CD4-positive, alpha-beta T cell treated with Interleukin-10 for 1 hour (primary cell): ENCODE measurements at places on chromosomes 5 and 9.

DNA sequence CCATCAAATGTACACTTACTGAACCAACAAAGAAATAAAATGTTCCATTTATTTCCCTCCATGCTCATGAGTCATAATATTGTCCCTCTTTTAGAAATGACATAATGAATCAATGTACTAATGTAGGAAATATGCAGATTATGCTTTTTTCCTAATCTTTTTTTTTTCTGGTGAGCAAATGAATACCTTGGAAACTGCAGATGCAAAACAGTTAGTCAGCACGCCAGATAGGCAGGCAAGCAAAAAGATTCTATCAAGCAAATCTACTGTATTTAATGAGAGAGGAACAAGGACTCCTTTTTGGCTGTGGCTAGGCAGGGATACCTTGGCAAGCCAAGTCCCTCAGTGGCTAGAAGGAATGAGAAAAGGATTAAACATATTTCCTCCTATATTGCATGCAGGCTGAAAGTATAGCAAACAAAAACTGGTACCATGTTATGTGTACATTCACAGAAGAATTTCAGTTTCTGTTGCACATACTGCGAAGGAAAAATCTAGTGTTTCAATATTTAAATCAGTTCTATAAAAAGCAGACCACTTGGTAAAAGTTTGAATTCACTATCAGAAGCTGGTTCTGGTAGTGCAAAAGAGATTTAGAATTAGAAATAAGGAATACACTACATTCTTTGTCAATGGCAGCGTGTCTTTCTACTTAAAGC lies 605.4 kb downstream of the TLE1 start:
- no peak for DNase-seq

- DNase-seq: no peak
Observed at GRCh38 chr9:121464968-121465367, 34.7 kb downstream of the GGTA1 start.

- DNase-seq: peak; percentile 49
Observed at GRCh38 chr5:1004461-1005248, 3.9 kb upstream of the NKD2 start.

DNA sequence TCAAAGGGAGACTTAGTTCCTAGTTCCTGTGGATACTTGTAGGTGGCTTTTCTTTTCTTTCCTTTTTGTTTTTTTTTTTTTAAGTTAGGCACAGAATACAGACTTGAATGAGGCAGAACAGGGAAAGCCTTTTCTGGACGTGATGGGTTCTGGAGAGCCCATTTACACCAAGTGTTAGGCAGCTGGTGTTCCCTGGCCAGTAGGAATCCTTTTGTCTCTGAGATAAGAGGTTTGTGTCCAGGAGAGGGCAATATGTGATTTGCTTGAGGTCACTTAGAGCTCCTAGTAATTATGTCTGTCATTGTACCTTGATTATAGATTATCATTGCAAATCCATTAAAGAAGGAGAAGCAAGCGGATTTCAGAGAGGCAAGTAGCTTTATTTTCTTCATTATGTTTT lies 9.1 kb downstream of the MEGF10 start:
- DNase-seq: no peak

GRCh38 chr5:171484460-171484899 lies 65.0 kb downstream of the FGF18 start:
- DNase-seq: peak; percentile 42

DNA sequence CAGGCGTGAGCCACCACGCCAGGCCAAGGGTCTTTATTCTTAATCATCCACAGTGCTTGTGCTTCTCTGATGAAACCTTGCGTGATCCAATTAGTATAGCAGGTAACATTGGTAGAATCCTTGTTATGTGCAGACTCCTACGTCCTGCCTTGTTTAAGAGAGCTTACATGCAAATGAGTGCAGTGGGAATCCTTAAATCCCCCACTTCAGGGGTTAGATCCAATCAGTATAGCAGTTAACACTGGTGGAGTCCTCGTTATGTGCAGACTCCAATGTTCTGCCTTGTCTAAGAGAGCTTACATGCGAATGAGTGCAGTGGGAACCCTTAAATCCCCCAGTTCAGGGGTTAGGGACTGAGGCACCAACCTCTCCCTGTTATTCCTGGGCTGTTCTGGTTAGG lies 193.4 kb downstream of the SEMA6A start:
- no peak for DNase-seq

DNA sequence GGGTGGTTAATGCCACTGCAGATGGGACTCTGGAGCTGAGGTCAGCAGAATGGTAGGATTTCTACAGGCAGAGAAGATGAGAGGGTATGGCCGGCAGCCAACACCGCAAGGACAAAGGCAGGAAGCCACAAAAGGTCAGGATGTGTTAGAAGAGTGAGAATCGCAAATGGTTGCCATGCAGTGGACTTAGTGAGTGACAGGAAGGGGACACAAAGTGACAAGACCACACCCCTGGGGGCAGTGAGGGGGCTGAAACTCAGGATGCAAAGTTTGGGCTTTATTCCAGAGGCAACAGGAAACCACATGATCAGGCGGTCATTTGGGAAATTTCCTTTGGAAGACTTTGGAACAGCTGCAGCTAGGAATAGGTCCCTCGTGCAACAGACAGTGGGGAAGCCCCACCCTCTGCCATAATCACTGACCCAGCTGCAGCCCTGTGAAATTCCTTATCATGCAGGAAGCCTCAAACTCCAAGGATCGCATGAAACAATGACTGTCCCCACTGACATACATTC lies 14.2 kb upstream of the CCDC180 start:
- no peak for DNase-seq

DNA sequence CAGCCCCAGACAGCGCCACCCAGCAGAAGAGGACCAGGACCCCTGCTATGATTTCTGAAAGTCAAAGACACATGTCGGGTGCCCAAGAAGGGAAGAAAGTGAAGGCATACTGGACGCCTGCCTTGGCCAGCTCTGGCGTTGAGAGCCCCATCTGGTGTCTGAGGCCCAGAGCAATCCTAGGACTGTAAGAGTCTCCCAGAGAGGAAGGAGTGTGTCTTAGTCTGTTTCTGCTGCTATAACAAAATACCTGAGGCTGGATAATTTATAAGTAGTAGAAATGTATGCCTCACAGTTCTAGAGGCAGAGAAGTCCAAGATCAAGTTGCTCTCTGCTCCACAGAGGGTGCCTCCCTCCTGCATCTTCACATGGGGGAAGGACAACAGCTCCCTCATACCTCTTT lies 10.8 kb downstream of the RASGEF1C start:
- DNase-seq: no peak

DNA sequence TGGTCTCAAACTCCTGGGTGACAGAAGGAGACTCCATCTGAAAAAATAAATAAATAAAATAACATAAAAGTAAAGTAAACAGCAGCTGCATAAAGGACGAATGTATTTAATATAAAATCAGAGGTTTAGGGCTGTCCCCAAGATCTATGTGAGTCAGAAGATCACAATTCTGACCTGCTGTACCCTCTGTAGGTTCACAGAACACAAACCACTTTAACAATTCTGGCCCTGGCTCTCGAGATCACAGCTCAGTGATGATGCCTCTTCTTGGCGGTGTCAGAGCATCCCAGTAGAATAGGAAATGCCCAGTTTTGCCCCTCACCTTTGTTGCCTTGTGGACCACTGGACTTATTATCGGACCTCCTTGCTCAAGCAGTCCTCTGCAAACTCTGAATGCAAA lies 380.9 kb downstream of the TLE1 start:
- DNase-seq: no peak

- no peak for DNase-seq
Observed at GRCh38 chr9:38226491-38226951, 157.5 kb upstream of the SHB start.

DNA sequence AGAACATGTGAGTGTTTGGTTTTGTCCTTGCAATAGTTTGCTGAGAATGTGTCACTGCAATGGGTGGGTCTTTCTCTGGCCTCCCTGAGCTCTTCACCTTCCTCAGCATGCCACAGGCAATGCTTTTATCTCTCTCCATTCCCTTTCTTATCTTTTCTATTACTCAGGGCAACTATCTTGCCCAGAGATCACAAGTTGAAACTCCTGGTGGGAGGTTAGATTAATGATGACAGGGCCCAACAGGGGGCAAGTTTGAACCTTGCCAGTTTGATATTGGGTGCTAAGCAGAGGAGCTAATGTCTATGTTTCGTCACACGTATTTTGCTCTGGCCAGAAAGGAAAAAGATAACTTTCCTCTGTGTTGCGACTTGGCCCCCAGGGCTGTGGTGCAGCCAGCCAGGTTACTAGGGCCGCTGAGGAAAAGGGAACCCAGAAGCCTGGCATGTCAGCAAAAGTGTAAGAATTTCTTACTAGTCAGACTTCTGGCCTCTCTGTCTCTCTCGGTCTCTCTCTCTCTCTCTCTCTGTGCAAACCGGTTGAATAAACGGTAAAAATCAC lies 299.3 kb upstream of the POU5F2 start:
- no peak for DNase-seq

DNA sequence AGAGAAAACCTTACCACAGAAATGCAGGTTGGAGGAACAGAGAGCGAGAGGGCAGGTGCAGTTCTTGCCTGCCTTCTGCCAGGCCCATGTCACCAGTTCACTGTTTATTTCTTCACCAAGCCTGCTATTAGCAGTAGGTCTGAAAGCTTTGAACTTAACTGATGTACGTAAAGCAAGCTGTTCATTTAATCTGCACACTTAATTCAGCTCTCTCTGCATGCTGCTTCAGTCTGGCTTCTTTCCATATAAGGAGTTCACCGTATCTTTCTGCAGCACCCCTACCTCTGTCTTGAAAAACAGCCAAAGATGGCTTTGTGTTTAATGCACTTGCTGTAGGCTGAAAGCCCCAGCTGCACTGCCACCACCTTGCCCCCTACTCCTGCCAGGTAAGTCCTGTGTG lies 205.1 kb downstream of the RAB3C start:
- no peak for DNase-seq

DNA sequence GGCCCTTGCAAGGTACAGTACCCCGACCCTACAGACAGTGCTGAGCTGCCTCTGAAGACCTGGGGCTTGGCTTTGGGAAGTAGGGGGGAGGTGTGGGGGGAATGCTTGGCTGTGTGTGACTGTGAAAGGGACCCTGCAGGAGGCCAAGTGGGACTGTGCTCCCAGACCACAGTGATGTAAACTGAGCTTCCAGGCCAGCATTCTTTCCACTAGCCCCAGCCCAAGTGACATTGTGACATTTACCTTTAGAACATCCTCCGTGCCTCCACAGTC lies 31.2 kb downstream of the HMCN2 start:
- DNase-seq: no peak

GRCh38 chr5:4862500-4862899 lies 277.6 kb upstream of the ADAMTS16 start:
- DNase-seq: no peak

DNA sequence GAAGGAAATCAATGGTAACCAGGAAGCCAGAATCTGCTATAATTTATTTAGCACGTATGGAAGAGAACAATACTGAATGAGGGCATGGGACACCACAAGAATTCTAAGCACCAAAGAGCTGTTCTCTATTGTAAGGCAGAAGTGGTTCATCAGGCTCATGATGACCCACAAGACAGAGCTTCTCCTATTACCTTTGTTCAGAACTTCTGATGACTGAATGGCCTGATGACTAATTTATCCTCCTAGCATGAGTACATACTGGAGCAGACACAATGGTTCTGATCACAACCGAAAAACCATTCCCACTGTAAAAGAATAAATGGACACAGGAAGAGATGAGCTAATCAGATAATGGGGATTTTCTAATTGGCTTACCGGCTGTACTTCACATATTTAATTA lies 329.8 kb upstream of the PDE4D start:
- no peak for DNase-seq

DNA sequence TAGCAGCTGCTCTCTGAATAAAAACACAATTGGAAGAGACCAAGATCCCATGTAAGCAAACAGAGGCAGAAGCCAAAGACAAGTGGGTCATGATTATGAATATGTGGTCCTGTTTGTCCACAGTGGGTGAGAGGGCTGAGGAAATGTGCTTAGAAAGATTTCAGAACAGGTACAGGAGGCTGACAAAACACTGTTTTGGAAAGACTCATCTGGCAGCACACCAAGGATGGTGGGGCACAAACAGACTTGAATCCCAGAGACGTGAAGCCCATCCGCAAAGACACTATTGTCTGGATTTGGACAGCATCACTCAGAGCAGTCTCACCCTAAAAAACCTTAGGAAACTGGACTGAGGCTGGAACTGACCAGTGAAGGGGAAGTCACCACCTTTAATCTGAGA lies 85.0 kb downstream of the ADRB2 start:
- no peak for DNase-seq
